ENCODE measurements at places on chromosomes 5 and 9. TPM values are rescaled to one million over a fixed set of nuclear protein-coding genes. Genes with fewer than 3 reads are reported as not detected.
A peak's percentile ranks its signal among the peaks of the same experiment; 100 is the strongest.

DNA sequence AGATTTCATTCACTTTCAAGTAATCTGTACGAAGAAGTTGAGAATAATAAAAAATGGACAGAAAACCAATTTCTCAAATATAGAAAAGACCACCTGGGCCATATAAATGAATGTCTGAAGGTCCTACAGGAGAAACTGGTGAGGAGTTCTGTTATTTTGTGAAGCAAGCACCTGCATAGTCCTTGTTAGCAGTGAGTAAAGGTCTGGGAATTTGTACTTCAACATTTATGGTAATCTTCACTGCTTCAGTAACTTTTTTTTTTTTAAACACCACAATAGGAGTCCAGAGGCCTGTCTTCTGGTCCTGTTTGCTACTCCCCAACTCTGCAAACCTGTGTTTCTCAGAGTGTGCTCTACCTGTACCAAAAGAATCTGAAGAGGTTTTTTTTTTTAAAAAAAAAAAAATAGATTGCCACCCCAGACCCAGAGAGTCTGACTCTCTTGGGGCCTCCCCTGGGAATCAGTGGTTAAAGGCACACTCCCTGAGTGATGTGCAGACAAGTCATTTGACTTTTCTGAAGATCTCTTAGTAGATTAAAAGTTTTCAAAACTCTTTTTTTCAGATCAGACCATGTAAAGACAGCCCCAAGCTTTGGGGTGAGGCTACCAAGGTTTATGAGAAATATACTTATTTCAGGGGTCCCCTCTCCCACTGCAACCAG, 55.5 kb downstream of the FAM81B start:
- no peaks in the 10 kb centered on the region for H3K27me3 ChIP-seq
- DNase-seq, result no peak
- H3K4me1 ChIP-seq, result no peaks in the 10 kb centered on the region
- no peak overlapping the region for H3K4me3 ChIP-seq
- no peak overlapping the region for H3K27ac ChIP-seq
- no peaks in the 10 kb centered on the region for H3K36me3 ChIP-seq

- H3K27ac ChIP-seq, result no peak within 1 kb of the TSS
- no peaks in the 10 kb centered on the region for H3K36me3 ChIP-seq
- DNase-seq, result peak; percentile 11
Measured at GRCh38 chr5:19987612-19988361, at the start of gene CDH18. TSS of gene CDH18 (minus strand) at chr5:19988200. CDS start at chr5:19838986, 149,214 bp downstream.

- H3K4me3 ChIP-seq, result no peak overlapping the region
- DNase-seq, result no peak
- no peaks in the 10 kb centered on the region for H3K27me3 ChIP-seq
- no peaks in the 10 kb centered on the region for H3K4me1 ChIP-seq
- no peak overlapping the region for H3K27ac ChIP-seq
Measured at GRCh38 chr9:128169925-128170324, 9.9 kb downstream of the BBLN start.

The FOCAD gene
- 24.1 TPM for total RNA-seq

The HNRNPH1 gene
- total RNA-seq, result 1,009 TPM

The OCLN gene
- 36.6 TPM for total RNA-seq

- H3K4me3 ChIP-seq, result no peak overlapping the region
- H3K27ac ChIP-seq, result no peak overlapping the region
Measured at GRCh38 chr9:95406121-95406520, 88.6 kb upstream of the FANCC start.

DNA sequence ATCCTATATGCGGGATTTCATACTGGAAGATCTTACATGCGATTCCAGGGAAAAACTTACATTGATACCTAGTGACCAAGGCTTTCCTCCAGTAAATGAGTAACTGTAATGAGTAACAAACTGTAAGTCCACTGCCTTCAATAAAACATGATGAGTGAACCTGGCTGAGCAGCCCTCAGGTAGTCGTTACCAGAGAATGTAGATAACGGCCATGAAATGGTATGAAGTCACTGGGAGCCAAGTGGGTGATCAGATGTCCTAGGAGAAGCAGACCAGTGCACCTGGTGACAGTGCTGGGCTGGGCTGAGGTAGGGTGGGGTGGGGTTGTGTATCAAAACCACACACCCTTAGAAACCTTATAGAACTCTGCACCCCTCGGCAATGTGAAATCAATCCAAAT, 203.6 kb downstream of the ALDH1A1 start:
- no peak overlapping the region for H3K4me3 ChIP-seq
- H3K4me1 ChIP-seq, result no peaks in the 10 kb centered on the region
- no peaks in the 10 kb centered on the region for H3K36me3 ChIP-seq
- no peak overlapping the region for H3K27ac ChIP-seq
- DNase-seq, result no peak

- no peaks in the 10 kb centered on the region for H3K36me3 ChIP-seq
- DNase-seq, result no peak
- no peaks in the 10 kb centered on the region for H3K27me3 ChIP-seq
- no peak overlapping the region for H3K4me3 ChIP-seq
Measured at GRCh38 chr5:82149434-82149833, 128.7 kb downstream of the RPS23 start.

DNA sequence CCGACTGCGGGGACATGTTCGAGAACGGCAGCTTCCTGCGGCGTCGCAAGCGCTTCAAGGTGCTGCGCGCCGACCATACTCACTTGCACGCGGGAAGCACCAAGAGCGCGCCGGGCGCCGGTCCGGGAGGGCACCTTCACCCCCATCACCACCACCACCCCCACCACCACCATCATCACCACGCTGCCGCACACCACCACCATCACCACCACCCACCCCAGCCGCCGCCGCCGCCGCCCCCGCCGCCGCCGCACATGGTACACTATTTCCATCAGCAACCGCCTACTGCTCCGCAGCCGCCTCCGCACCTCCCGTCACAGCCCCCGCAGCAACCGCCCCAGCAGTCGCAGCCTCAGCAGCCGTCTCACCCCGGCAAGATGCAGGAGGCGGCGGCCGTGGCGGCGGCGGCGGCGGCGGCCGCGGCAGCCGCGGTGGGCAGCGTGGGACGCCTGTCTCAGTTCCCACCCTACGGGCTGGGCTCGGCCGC, 514 bp downstream of the FOXB2 start:
- H3K27ac ChIP-seq, result no peak overlapping the region
- H3K27me3 ChIP-seq, result no peaks in the 10 kb centered on the region
- H3K36me3 ChIP-seq, result no peaks in the 10 kb centered on the region
- H3K4me3 ChIP-seq, result no peak overlapping the region
- no peaks in the 10 kb centered on the region for H3K4me1 ChIP-seq

DNA sequence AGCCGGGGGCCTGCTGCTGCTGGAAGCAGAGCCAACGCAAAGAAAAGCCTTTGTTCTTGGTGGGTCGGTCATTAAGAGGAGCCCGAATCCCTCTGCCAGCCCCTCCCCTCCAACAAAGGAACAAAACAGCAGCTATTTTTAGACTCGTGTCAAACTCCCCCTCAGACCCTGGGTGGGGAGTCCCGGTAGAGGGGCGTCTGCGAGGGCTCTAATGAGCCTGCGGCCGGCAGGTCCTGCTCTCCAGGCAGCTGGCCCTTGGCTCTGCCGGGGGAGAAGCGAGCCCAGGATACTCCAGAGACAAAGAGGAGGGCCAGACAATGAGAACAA, 114.0 kb downstream of the LHX2 start:
- no peaks in the 10 kb centered on the region for H3K27me3 ChIP-seq
- no peak overlapping the region for H3K27ac ChIP-seq
- no peak overlapping the region for H3K4me3 ChIP-seq
- no peaks in the 10 kb centered on the region for H3K4me1 ChIP-seq
- DNase-seq, result no peak

GRCh38 chr5:1912951-1913565, 30.3 kb upstream of the IRX4 start:
- no peaks in the 10 kb centered on the region for H3K4me1 ChIP-seq
- no peak overlapping the region for H3K27ac ChIP-seq
- no peak overlapping the region for H3K4me3 ChIP-seq
- H3K27me3 ChIP-seq, result no peaks in the 10 kb centered on the region

DNA sequence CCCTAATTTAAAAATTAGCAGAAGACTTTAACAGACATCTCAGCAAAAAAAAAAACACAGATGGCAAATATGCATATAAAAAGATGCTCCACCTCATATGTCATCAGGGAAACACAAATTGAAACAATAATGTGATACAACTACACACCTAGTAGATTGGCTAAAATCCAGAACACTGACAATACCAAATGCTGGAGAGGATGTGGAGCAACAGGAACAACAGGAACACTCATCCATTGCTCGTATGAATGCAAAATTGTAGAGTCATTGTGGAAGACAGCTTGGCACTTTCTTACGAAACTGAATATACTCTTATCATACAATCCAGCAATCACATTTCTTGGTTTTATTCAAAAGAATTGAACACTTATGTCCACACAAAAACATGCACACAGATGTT, 22.1 kb downstream of the MCIDAS start:
- H3K4me1 ChIP-seq, result no peaks in the 10 kb centered on the region
- DNase-seq, result no peak
- H3K4me3 ChIP-seq, result no peak overlapping the region
- no peaks in the 10 kb centered on the region for H3K36me3 ChIP-seq

Data from SJCRH30 (cell line).